ENCODE measurements at places on chromosomes 4 and X. TPM values are rescaled to one million over a fixed set of nuclear protein-coding genes. Genes with fewer than 3 reads are reported as not detected.

DNA sequence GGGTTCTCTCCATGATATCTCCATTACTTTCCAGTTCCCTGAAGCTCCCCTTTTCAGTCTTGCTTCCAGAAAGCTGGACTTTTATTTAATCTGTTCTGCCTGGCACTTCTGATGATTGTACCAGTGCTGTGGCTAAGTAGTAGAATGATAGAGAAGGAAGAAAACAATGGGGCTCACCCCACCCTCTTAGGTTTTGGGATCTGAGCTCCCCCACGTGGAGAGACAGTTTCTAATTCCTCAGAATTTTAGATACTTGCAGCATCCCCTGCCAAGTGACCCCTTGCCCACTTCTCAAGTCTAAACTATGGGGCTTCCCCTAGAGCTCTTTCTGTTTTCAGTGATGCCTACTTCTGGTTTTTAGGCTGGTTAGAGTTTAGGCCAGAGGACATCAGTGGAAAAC lies 73.9 kb downstream of the GC start:
- no peak for DNase-seq

DNA sequence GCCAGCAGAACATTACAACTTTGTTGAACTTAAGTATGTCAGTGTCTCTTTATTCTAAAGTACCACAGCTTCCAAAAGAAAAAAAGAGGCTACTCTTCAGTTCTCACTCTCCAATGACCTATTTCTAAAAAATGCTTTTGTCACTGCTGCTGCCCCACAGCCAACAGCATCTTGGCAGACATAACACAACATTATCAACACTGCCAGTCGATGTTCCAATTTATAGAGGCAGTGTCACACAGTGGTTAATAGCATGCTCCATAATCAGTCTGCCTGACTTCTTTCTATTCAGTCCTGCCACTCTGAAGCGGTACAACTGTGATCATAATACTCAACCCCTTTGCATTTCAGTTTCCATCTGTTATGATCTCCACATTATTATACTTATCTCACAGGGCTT lies 69.2 kb downstream of the PLS3 start:
- DNase-seq, result no peak

DNA sequence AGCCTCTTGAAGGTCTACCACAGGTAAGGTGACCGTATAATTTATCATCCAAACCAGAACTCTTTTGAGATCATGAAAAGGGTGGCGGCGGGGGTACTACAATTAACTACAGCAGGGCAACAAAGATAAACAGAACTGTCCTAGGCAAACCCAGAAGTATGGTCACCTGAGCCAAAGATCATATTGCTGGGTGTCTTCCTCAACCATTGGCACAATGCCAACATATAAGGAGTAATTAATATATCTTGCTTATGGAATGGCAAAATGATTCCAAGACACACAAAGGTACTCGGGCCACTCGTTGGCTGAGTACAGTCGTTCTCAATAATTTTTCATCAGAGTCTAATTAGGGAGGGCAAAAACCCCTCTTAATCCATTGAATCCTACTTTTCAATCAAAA lies 273.3 kb downstream of the QDPR start:
- no peak for DNase-seq

The MUC7 gene
- not detected for total RNA-seq

The RAB40A gene
- 0.13 TPM for total RNA-seq

- no peak for DNase-seq
These were observed 665.6 kb upstream of the PRKX start for GRCh38 chrX:4379071-4379470.

DNA sequence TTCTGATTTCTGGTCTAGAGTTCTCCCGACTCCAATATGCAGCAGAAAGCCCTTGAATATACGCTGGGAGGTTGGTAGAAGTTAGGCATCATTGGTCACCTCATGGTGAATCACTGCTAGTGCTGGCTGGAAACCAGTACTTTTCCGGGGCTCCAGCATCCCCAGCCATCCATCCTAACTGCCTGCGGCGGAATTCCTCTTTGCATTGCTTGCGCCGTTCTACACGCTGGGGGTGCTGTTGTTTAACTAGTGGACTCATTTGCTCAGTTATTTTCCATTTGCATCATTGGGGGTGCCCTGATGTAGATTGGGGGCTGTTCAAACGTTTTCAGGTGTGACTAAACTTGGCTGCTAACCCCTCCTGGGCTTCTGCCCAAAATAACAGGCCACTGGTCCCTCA lies 23.3 kb upstream of the GPR50 start:
- DNase-seq, result no peak

GRCh38 chrX:46180258-46180687 lies 364.9 kb downstream of the ZNF674 start:
- no peak for DNase-seq

- DNase-seq, result no peak
These were observed 73.2 kb upstream of the UCP1 start for GRCh38 chr4:140641789-140642439.

GRCh38 chrX:2342281-2342688 lies 158.5 kb downstream of the DHRSX start:
- DNase-seq, result peak; percentile 83

Data from heart left ventricle (tissue), 16 donors.